ENCODE measurements at places on chromosomes 2 and 18.

DNA sequence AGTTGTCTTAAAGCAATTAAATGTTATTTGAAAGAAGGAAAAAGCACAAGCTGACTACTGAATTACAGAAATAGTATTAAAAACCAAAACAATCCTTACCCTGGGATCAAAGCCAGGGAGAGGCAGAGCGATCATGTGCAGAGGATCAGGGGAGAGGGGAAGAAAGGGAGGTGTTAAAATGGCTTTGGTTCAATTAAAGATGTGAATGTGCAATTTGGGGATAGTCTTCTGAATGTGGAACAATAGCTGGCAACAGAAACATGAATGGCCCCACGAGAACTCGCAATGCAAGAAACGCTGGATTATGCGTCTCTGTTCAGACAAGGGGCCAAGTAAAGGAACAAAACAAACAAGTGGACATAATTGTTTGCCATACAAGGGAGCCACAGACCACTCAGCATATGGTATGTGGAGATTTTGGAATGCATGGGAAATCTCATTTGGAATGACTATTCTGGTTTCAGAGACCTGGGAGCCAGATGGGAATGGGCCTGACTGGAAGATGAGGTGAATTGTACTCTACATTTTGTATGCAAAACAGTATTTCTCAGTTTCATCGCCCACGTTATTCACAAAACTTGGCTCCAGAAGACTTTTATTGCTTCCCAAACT is 155.4 kb downstream of the SLC4A3 start:
- DNase-seq, result no peak

GRCh38 chr2:236170590-236171165 is 2.5 kb upstream of the GBX2 start:
- no peak for DNase-seq

- DNase-seq, result no peak
Measured at GRCh38 chr2:69950241-69950640, 11.2 kb downstream of the ASPRV1 start.

GRCh38 chr2:176072951-176073904 is 10.5 kb downstream of the EVX2 start:
- no peak for DNase-seq

- DNase-seq, result no peak
Measured at GRCh38 chr2:205438241-205438640, 244.1 kb upstream of the NRP2 start.

- DNase-seq, result no peak
Measured at GRCh38 chr2:2825516-2826208, 494.6 kb upstream of the MYT1L start.

DNA sequence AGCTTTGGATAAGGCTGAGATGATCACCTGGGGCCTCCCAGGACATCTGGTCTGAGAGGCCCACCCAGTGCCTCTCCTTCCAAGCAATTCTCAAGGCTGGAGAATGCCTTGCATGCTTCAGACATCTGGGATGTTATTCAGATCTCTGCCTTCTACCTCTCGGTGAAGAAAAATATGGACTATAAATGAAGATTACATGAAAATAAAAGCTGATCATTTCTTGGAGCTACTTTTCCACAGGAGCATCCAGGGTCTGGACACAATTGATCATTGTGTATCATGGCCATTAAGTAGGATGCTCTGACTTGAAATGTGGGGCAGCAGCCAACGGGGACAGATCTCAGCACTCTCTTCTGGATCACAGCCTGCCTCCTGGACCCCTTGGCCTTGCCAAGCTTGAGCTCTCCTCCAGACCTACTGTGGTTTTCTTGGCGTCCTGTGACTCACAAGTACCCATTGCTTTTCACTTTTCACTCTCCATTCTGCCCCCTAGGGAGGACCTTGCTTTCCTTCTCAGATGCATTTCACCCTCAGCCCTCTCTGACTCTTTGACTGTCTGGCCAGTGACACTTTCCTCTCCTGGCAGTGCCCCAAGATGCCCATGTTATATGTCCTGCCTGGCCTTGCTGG is 203.1 kb downstream of the INSIG2 start:
- no peak for DNase-seq

DNA sequence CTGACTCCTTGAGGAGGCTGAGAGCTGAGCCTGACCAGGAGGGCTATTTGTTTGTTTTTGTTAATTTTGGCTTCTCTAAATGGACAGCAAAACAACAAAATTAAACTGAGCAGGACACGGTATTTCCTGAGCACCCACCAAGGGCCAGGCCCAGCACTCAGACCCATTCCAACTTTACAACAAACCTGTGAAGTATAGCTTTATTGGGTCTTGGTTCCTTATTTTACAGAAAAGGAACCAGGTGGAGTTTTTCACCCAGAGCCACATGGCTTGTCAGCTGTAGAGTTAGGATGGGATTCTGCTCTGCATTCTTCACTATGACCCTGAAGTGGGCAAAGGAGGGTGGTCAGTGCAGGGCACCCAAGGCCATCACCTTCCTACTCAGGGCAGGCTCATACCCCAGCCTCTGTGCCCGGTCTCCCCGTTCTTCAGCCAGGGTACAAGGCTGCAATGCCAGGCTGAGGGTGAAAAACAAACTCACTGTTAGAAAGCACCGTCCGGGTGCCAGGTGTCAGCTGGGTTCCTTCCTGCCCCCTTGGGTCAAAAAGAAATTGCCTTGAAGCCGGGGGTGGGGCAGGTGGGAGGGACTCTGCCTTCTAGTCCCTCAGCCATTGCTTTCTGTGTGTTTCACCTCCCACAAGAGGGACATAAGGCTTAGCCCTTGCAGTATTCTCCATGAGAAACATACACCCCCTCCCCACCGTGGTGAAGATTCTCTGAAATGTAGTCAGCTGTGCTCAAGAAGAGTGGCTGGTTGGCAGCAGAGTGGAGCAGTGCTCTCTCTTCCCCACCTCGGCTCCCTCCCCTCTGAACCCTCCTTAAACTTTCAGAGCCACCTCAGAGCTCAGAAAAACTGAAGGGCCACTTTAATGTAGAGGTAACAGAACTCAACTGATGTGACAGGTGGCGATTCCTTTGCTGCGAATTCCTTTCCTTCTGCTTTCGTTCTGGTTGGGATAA is 2.2 kb downstream of the PSD4 start:
- DNase-seq, result no peak

GRCh38 chr18:78621141-78621755 is 358.4 kb upstream of the SALL3 start:
- no peak for DNase-seq

DNA sequence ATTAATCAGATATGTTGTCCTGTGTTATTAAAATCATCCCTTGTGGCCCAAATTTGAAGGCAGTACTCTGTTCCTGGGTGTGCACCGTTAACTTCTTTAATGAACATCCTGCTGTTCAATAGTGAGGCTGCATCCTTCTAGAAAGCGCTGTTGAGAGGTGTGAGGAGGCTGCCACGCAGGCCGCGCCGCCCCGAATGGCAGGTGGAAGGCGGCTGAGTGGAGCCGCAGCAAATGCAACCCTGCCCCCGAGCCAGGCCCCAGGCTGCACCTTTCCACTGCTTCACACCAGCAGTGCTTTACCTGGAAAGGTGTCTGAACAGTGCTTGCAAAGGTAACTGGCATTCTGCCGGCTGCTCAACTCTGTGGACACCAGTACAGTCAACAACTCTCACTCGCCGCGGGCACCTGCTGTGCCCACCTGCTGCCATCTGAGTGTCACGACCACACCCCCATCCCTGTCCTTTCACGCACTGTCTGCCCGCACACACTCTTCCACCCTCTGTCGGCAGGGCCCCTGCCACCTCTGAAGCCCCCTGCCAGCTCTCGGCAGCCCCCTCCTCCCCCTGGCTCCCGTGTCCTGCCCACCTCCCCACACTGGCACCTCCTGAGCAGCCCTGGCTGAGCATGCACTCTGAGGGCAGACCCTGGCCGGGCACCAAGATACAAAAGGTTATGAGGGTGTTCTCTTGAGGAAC is 70.9 kb downstream of the ODC1 start:
- DNase-seq, result no peak

DNA sequence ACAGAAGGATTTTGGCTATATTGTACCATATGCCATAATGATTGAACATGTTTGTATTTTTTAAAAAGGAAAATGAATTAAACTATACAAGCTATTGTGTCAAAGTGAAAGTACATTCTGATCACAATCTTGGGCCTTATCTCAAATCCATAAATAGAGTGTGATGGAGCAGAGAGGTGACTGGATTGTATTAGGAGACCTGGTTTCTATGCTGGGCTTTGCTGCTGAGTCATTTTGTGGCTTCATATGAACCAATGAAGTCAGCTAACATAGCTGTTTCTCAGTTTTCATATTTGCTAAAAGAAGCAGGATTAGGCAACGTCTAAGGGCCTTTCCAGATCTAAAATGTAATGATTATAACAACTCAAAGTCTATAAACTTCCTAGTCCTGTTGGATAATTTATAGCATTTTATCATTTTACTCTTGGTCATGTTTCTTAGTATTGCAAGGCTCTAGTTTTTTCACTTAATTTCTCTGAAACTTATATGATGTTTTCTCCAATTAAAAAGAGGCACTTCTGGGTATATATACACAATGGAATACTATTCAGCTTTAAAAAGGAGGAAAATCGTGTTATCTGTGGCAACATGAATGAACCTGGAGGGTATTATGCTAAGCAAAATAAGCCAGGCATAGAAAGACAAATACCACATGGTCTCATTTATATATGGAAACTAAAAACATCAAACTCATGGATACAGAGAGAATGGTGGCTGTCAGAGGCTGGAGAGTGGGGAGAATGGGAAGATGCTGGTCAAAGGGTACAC is 112.3 kb downstream of the MEP1B start:
- peak; percentile 62 for DNase-seq

DNA sequence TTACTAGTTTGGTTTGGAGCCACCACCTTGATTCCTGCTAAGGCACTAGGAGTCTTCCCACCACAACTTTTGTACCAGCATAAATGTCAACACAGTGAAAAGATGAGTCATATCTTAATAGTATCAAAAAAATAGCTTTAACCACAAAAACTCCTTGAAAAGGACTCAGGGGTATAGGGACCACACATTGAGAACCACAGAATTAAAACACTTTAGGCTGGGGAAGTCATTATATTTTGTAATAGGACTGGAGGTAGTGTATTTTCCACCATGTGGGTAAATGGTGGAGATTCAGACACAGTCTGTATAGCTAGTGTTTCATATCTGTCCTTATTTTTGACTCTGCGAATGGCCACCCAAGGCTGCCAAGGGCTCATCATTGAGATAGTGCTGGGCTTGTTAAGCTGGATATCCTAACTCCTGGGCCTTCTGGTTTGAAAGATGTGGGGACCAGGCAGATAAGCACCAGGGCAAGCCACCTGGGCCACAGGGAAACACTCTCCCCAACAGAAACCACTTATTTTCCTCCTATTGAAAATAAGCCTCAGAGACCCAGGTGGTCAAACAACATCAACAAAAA is 19.1 kb upstream of the FHL2 start:
- DNase-seq, result no peak

GRCh38 chr2:208253600-208254117 is 1.2 kb downstream of the IDH1 start:
- DNase-seq, result no peak

- DNase-seq, result no peak
Measured at GRCh38 chr2:174791020-174791419, 26.7 kb upstream of the CHRNA1 start.

DNA sequence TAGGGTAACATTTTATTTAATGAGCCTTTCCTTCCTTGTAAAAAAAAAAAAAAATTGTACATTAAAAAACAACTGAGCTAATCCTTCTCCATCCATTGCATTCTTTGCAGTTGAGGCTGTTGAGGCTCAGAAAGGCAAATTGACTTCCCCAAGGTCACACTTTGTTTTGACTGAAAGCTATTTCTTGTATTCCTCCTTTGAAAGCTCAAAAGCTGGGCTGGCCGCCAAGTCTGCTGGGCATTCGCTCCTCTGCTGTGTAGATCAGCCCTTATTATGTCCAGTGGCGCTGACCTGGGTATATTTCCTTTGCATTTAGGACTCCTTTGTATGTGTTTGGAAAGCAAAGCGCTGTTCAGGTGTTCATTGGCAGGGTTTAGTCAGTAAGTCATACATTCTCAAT is 44.0 kb downstream of the SGPP2 start:
- no peak for DNase-seq

Data from amniotic stem cell (primary cell).